ENCODE measurements at places on chromosomes 3 and 15.

DNA sequence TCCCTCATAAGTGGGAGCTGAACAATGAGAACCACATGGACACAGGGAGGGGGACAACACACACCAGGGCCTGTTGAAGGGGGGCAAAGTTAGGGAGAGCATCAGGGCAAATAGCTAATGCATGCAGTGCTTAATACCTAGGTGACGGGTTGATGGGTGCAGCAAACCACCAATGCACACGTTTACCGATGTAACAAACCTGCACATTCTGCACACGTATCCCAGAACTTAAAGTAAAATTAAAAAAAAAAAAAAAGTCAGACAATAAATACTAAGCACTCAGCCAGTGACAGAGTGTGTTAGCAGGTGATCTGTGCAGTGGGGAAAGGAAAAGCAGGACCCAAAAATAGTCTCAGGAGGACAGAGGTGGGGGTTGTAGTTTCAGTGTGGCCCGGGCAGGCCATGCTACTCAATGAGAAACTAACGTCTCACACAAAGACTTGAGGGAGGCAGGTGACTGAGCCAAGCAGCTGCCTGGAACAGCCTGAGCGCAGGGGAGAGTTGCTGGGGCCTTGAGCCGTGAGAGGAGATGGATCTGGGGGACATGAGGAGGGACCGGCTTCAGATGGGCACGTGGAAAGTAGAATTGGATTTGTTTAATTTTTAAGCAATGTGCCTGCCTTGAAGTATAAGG, 18.4 kb downstream of the ANKDD1A start:
- no peak for DNase-seq

DNA sequence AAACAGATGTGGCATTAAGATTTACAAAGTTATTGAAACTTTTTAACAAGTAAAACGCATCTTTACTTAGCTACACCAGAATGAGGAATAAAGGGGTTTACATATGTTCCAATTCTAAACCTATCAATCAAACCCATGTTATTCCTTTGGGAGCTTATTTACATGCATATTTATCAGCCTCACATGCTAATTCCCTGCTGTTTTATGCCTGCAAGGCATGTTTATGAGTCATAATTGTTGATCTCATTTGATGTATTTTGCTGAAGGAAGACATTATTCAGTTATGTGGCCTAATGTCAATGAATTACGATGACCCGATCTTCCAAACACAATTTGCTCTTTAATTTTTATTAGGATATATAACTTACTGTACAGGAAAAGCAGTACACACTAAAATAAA, 272.9 kb downstream of the TBC1D5 start:
- no peak for DNase-seq

DNA sequence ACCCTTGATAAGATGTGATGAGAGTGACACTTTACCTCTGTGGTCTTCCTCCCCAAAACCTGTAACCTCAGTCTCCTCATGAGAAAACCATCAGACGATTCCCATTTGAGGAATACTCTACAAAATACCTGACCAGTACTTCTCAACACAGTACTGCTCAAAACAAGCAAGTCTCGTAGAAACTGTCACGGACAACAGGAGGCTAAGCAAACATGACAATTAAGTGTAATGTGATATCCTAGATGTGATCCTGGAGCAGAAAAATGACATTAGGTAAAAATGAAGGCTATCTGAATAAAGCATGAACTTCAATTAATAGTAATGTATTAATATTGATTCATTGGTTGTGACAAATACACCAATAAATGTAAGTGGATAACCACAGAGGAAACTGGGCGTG, 113.6 kb downstream of the CACNA2D3 start:
- DNase-seq: no peak

GRCh38 chr3:195098741-195099525, 172.0 kb downstream of the XXYLT1 start:
- no peak for DNase-seq

- DNase-seq: no peak
Measured at GRCh38 chr3:195893044-195893395, 15.3 kb downstream of the TNK2 start.

All from right hindlimb (tissue), 1 donor.